ENCODE measurements at places on chromosomes 5 and 9.

GRCh38 chr5:169097374-169098326 lies 203.3 kb downstream of the SLIT3 start:
- DNase-seq: peak; percentile 81

DNA sequence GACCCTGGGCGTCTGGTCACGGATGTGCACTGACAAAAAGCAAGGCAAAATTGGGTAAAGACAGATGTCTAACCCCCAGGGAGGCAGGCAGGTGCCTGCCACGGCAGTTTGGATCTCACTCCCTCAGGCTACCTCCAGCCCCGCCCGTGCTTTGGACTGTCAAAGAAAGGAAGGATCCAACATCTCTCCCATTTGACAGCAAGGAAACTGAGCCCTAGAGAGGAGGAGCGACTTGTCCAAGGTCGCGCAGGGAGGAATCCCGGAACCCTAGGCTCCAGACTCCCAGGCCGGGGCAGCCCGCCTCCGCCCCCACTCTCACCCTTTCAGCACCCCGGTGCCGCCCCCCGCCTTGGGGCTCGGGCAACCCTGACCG lies 376 bp downstream of the GOLGA1 start:
- peak; percentile 46 for DNase-seq

DNA sequence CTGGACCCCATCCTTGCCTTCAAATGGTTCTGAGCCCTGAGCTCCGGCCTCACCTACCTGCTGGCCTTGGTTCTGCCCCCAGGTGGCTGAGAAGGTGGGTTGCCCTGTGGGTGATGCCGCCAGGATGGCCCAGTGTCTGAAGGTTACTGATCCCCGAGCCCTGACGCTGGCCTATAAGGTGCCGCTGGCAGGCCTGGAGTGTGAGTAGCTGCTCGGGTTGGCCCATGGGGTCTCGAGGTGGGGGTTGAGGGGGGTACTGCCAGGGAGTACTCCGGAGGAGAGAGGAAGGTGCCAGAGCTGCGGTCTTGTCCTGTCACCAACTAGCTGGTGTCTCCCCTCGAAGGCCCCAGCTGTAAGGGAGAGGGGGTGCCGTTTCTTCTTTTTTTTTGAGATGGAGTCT lies 5.2 kb downstream of the CEL start:
- DNase-seq: no peak

- no peak for DNase-seq
Measured at GRCh38 chr5:136190904-136191303, 2.1 kb downstream of the SMIM32 start.

GRCh38 chr9:3906437-3907213 lies 380.8 kb upstream of the RFX3 start:
- DNase-seq: no peak

DNA sequence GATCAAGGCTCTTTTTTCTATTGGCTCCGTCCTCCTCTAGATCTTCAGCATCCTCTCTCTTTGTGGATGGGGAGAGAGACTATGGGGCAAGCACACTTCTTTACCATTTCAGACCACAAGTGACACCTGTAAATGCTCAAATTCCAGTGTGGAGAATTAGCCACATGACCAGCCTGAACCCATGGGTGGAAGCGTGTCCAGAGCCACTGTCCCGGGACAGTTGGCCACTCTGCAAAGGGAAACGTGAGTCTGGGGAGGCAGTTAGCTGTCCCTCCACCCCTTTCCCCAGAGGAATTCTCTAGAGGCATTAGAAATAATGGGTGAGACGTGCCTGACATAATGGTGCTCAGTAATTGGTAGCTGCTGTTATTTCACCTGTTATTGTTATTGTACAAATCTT lies 40.9 kb downstream of the AMBP start:
- DNase-seq: no peak

GRCh38 chr9:6610073-6610472 lies 35.5 kb downstream of the GLDC start:
- DNase-seq: no peak

DNA sequence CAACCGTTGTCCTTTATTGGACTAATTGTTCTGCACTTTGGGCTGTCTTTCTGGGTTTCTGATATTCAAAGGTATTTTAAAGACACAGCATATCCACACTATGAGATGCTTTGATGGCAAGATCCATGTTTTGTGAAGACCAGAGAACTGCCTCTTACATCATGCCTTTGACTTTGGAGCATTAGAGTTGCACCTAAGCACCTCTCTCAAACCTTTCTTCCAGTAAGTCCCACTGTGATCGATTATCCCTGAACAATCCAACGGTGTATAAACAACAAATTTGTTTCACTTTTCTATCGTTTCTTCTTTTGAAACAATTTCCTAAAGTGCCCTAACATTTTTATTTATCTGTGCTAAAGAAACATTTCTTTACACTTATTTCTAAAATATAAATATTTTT lies 144.4 kb downstream of the KCTD16 start:
- DNase-seq: no peak

GRCh38 chr5:9516591-9516990 lies 29.3 kb downstream of the SEMA5A start:
- no peak for DNase-seq

DNA sequence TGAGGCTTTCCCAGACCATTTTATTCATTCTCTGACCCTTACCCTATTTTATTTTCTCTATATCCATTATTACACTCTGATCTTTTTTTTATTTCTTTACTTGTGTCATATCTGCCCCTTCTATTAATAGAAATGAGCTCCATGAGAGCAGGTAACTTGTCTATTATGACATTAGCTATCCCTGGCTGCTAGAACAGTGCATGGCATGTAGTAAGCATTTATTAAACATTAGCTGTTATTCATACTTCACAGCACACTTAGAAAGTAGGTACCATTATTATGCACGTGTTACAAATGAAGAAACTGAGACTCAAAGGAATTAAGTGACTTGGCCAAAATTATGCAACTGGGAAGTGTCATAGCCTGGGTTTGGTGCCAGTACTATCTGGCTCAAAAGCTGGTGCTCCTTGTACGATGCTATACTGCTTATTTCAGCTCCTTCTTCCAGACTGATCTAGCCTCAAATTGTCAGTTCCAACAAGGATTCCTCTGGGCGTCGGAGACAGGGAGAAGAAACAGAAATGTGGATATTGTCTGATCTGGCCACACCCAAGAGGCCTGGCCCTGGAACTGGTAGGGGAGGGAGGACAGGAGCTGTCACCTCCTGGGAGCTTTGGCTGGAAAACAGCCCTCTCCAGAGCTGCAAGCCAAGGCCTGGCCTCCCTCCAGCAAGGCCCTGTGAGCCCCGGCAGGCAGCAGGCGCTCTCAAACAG lies 10.8 kb upstream of the NIPAL4 start:
- no peak for DNase-seq

DNA sequence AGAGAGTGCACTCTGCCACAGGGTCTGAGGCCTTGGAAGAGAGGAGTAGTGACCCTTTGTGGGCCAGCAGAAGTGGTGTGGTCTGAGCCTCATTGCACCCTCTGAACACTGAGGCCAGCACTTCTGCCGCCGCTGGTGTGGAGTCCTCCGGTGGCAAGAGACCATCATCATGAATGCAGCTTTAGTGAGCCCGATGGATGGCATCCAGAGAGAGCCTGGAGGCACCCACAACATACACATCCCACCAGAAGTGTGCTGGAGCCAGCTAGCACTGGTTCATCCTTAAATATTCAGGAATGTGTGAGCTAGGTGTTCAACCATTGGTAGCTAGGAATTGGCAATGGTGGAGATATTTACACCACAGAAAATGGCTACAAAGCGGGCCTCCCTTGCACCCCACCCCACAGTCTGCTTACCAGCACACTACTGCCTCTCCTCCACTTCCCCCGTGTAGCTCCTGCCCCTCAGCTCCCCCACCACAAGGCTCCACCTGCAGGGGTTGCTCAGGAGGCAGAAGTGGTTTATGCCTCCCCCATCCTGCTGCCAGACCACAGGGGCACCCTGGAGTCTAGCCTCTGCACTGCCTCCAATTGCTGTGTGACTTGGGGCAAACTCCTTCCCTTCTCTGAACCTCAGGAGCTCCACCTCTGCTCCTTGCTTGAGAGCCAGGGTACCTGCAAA lies 16.4 kb downstream of the SLC6A7 start:
- no peak for DNase-seq

DNA sequence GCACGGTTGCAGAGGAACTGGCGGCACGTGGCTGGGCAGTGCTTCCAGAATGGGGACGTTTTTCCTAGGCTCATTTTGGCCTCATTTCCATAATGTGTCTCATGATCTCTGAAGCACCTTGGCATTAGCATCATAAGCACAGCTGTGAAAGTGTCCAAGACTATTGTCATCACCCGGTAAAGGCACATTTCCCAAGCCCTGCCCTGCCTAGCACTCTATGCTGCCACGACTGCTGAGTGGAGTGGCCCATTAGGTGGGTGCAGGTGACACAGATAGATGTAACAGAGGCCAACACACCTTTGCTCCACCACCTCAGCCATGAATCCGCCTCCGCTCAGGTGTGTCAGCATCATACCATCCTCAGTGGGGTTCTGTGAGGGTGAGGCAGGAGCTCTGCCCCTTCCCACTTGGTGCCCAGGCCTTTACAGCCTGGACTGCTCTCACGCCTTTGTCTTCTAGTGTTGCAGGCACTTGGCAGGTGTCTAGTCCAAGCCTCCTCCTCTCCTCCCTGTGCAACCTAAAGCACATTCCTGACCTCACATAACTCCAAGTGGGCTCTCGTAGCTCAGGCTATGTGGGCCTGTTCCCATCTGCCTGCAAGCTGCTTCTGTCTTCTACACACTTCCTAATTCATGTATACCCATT lies 213.0 kb downstream of the FSTL4 start:
- DNase-seq: no peak

- DNase-seq: no peak
Measured at GRCh38 chr9:29060041-29060440, 1486.8 kb upstream of the C9orf72 start.

DNA sequence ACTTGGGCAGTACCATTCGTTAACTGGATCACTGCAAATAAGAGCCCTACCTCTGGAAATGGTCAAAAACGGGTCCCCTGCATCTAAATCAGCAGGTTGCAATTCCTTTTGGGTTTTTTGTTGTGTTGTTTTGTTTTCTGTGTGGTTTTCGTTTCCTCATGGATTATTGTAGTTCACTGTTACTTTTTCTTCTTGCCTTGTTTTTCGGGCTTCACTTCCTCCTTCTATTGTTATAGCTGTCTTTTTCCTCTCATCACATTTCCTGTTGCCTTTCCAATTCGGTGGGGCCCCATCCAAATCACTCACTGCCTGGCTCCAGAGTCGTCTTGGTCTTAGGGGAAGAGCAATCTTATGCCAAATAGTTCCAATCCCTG lies 8.7 kb upstream of the SSBP2 start:
- DNase-seq: no peak

DNA sequence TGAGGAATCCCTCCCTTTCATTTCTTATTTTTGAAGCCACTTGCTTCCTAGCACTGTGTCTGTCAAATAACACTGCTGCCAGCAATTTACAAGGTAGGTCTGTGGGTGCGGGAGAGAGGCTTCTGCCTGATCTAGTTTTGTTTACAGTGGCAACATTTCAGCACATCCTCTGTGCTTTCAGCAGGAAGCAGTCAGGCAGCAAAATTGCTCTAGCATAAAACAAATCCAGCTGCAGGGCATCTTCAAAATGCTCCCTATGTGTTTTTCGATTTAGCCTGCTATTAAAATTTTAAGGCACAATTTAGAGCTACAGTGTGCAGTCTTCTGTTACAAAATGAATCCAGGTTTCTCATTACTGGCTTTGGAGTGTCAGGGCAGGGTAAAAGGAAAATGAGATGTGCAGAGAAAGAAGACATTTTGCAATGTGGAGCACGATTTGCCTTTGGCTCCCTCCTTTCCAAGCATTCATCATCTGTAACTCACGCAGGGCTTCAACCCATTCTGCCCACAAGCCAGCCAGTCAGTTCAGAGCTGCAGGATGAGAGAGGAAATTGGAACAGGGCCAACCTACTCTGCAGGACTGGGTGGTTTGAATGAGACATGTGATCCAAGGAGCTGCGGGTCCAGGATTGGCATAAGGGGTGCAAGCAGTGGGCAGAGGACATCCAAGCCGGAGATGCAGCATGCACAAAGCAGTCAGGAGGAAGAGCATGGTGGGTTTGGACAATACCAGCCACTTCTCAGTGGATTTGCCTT lies 143.4 kb upstream of the APC start:
- DNase-seq: no peak

DNA sequence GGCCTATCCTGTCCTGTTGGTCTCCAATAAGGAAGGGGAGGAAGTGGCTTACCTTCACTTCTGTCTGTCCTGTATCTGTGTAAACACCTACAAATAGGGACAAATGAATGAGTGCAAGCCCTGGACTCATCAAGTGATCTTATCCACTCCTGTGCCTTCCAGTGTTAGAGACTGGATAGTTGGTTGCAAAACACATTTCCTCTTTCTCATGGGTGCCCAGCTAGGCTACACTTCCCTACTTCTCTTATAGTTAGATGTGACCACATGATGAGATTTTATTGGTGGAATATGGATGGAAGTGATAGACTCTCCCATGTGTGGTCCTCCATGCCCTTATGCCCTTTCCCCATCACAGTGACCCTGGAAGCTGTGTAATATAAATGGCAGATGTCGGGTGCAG lies 16.9 kb upstream of the PFDN1 start:
- DNase-seq: no peak

GRCh38 chr5:109928046-109928445 lies 238.3 kb downstream of the MAN2A1 start:
- no peak for DNase-seq

DNA sequence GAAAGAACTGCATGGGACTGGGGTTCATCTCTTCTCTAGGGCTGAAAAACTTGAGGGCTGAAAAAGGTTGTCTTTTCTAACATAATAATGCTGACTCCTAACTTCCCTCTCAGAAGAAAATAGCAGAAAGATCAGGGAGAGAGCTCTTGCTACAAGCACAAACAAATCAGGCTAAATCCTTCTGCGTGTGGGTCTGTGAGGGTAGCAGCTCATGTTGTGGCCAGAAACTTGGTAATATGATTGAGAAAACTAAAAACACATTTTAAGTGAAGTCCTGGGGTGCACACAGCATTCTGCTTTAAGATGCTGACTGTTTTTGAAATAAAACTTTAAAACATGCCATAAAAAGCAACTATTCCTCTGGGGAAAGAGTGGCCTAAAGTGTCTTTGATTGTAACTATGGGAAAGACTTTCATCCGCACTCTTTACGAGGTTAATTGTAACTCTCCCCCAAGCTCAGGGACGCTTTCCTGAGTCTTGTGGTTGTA lies 56.7 kb downstream of the SAXO1 start:
- peak; percentile 17 for DNase-seq

- no peak for DNase-seq
Measured at GRCh38 chr5:57174890-57175510, 1.1 kb downstream of the GPBP1 start.

DNA sequence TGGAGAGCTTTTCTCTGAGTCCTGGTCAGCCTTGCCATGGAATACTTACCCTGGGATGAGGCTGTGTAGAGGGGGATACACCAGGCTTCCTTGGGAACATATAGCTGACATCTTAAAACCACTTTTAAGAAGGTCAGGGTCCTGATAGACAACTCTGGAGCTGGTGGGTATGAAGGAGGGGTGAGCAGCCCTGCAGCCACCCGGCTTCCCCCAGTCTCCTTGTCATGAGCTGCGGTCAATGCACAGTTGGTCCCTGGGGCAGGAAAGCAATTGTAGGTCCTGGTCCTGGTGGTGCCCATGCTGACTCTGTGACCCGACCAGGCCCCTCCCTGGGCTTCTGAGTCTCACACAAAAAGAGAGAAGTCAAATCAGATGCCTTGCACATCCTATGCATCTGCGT lies 63.6 kb downstream of the MRPL36 start:
- no peak for DNase-seq
